ENCODE measurements at places on chromosomes 11 and 22.

DNA sequence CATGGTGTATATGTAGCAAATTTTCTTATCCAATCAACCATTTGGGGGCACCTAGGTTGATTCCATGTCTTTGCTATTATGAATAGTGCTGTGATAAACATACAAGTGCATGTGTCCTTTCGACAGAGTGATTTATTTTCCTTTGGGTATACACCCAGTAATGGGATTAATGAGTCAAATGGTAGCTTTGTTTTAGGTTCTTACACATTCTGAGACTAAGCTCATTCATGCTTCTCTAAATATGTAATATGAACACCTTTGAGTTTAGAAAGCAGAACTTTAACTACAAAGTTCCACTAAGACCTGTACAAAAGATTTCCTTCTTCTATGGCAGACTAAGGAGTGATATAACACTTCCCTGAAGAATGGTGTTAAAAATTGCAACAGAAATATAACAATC, 627.0 kb downstream of the KCNA4 start:
- DNase-seq, result no peak

DNA sequence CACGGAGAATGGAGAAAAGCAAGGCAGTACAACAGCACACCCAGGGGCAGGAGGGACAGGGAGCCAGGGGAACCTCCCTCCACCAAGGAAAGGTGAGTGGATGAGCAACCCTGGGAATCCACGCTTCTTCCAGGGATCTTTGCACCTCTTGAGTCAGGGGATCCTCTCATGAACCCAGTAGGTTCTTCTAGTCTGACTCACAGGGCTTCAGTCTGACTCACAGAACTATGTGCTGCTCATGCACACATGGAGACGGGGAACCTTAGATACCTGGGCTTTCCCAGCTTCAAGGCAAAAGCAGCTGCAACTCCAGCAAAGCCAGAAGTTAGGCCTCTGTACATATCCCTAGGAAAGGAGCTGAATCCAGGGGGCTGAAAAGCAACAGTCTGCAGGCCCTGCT, 1021.4 kb upstream of the TENM4 start:
- no peak for DNase-seq

- no peak for DNase-seq
Observed at GRCh38 chr11:109894242-109894641, 198.9 kb upstream of the ZC3H12C start.

DNA sequence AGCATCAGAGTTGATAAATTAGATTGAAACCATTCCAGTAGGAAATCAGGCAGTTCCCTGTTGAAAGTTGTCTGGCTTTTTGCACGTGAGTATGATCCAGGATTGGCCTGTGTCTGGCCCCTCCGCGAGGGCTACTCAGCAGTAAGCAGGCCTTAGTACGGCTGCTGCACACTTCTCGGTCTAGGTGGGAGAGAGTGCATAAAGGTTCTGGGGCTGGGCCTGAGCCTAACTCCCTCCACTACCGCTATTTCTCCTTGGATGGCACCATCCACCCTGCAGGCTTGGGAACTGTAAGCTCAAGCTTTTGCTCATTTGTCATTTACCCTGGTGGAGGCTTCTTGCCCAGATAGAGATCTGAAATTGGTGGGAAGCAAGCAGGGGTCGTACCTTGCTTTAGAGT, 22.0 kb downstream of the TUB start:
- DNase-seq, result no peak

Data from GM13977 (cell line).